SIG-M5 (cell line): ENCODE measurements at places on chromosomes 1 and 21.

DNA sequence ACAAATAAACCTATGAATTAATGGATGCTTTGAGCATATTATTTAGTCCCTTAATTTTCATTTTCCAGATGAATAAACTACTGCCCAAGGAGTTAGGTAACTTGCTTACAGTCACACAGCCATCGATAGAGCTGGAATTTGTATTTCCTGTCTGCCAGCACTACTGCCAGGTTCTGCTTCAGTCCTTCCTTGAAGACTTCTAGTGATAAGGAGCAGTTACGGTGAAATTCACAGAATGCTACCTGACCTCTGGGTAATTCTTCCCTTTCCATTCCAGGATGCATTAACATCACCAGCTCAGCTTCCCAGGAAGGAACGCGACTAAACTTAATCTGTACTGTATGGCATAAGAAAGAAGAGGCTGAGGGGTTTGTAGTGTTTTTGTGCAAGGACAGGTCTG lies 11.2 kb downstream of the CD160 start:
- no peak for DNase-seq

GRCh38 chr1:117104986-117105385 lies 16.6 kb downstream of the TRIM45 start:
- no peak for DNase-seq

DNA sequence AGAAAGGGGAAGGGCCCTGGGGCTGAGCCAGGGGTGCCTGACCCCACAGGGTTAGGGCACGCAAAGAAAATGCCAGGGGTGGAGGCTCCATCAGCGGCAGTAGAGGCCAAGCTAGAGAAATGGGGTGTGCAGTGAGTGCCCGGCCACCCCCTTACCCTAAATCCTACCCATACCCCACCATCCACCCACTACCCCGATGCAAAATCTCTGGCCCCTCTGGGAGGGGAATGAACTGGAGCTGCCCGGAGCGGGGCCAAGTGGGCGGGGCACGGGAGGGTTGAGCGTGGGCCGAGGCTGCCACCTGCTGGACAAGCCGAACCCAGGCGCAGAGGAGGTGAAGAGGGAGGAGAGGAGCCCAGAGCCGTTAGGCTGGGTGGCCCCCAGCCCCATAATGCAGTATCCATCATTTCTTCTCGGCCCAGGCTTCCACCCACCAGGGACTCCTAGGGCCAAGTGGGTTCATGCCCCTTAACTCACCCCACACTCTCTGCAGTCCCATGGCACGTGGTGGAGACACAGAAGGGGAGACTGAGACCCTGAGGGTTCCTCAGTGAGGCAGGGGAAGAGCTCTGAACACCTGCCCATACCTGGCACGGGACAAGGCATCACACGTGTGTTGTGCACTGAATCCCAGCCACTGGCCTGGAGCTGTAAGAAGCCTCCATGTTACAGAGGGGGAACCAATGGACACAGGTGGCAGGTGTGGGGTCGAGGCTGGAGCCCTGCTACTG lies 1.4 kb upstream of the C1QC start:
- DNase-seq, result no peak

- no peak for DNase-seq
Observed at GRCh38 chr1:39508857-39509305, 17.4 kb downstream of the BMP8A start.

DNA sequence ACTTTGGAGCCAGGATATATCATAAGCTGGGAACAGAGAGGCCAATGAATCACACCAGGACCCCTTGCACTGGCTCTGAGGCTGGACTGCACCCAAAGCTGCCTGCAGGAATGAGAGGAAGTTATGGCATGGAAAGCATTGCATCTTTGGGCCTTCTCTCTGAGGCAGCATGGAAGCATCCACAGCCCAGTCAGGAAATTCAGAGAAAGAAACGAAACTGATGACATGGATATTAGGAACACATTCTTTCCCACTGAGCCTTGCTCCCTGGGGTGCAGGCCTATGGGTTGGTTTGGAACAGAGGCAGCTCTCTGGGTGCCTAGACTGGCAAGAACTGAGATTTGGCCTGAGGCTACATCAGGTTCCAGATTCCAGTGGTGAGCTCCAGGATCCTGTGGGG lies 98.6 kb downstream of the NGF start:
- no peak for DNase-seq

DNA sequence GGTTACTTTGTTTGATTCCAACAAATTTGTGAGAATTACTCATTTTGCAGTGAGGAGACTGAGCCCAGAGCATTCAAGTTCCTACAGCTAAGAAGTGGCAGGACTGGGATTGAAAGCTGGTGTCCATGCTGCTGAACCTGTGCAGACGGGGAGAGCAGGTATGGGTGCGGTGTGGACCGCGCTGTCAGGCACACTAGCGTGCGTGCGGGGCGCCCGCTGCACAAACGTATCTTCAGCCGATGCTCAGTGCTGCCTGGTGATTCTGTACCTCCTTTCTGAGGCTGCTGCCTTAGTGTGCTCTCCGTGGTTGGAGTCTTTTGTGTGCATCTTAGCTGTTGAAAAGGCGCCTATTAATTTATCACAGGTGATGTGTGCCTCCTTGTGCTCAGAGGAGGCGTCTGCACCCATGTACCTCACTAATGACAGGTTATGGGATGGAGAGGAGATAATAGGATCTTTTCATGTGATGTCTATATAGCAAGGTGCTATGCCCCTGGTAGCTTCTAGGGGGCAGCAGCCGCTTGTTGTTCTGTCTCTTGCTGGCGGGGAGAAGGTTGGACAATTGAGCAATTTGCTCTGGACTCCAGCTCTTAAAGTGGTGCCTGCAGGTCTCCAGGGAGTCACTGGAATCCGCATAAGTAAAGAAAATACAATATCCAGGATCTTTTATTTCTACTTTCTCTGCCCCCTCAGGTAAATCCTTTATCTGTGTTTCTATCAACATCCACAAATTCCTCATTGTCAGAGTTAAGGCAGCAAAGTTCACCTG lies 32.5 kb downstream of the PEX14 start:
- peak; percentile 7 for DNase-seq

DNA sequence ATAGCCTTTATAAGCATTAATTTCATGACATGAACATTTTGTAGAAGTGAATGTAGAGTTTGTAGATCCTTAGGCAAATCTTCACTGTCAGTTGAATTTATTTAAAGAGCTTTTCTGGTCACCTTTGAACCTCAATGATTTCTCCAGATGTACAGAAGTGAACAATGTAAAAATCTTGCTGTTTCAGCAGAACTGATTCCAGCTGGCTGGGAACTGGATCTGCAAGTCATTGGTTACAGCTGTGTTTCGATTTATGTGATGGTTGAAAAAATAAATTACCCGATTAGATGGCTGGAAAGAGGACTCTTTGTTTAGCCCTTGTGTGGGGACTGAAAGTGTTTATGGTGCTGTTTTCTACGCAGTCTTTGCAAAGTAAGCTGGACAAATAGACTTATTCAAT lies 849.8 kb downstream of the USP25 start:
- no peak for DNase-seq

- DNase-seq, result no peak
Observed at GRCh38 chr1:183989078-183989577, 48.4 kb downstream of the COLGALT2 start.

DNA sequence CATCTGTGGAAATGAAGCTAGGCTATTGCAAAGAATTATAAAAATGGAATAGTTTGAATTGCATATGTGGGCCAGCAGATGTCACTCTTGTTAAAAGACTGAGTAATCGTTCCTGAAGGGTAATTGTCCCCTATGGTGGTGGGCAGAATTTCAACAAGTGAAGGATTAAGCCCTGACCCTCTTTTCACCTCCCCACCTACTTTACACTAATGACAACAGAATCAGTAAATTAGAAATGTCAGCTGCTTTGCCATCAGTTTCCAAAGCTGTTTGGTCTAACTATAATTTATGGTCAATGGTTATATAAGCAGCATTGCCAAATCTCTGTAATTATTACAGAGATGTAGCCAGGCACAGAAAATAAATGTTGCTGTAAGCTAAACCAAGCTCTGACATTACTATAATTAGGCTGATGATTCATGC lies 898.6 kb downstream of the AMY1C start:
- DNase-seq, result no peak

DNA sequence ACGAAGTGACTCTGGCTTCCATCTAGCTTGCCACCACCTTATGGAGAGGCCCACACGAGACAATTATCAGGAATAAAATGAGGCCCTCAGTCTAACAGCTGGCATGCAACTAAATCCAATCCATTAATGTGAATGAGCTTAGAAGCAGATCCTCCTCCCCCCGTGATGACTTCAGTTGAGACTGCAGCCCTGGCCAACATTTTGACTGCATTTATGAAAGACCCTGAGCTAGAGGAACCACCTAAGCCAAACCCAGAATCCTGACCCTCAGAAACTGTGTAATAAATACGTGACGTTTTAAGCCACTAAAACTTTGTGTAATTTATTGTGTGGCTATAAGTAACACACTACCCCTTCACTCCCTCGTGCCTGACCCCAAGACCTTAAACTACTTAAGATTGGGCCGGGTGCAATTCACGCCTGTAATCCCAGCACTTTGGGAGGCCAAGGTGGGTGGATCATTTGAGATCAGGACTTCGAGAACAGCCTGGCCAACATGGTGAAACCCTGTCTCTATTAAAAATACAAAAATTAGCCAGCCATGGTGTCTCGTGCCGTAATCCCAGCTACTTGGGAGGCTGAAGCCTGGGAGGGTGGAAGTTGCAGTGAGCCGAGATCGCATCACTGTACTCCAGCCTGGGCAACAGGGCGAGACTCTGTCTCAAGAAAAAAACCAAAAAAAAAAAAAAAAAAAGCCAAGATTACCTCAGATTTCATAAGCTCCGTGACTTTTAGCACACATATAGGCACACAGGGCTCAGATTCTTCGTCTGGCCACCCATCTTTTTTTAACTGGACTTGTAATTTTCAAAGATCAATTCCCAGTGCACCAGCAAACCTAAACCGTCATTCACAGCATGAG lies 72.5 kb downstream of the ENAH start:
- DNase-seq, result no peak

DNA sequence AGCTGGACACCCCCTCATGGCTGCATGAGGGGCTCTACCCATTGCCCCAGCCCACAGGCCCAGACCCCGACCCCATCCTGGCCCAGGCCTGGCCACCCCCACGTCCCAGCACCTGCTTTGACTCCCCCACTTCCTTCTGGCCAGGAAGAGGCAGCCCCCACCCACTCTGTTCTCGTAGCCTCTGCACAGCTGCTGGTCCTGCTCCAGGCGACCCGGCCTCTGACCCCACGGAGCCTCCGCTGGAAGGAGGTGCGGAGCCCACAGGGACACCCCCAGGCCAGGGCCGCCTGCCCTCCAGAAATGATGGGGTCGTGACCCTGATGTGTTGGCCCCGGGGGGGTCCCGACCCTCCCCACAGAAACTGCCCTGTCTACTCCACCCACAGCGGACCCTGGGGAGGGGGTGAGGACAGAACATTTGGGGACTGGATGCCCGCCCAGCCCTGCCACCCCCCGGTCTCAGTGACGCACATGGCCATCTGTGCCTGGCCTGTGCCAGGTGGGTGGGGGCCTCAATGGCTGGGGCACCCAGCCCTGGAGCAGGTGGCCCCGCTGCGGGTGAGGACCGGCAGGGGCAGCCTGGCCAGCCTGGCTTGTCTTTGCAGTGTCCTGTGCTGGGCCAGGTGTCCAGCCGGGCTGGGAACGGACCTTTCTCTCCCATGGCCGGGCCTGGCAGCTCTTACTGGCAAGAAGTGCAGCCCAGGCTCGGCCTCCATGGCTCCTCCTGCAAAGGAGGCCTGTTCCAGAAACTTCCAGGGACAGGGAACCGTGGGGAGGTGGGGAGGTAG lies 78.6 kb downstream of the MORN1 start:
- no peak for DNase-seq

DNA sequence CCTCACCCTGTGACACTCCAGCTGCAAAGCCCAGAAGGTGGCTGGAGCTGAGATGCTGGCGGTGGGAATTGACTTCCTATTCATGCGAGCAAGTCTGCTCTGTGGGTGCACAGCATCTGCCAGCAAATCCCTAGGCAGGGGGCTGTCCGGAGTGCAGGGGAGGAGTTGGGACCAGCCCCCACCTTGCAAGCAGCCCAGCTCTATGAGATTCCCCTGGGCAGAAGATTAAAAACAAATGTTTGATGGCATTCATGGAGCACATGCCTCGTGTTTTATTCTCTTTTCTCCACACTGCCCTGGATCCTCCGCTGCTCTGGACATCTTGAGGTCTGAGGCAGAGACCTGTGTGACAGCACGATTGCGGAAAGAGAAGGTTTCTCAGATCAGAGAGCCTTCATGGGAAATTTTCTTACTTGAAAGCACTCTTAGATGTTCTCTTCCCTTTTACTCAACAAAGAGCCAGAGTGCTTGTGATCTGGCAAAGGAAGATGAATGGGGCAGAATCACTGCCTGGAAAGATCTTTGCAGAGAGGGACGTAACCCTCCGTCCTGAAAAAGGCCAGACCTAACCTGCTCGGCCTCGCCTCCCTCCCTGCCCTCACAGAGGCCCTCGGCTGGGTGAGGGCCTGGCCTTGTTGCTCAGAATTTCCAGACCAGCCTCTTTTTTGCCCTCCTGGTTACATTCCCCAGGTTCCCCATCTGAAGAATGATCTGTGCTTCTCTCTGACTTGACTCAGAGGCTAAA lies 597.1 kb downstream of the KIF26B start:
- no peak for DNase-seq

GRCh38 chr1:184388319-184388889 lies 1.6 kb downstream of the C1orf21 start:
- no peak for DNase-seq

DNA sequence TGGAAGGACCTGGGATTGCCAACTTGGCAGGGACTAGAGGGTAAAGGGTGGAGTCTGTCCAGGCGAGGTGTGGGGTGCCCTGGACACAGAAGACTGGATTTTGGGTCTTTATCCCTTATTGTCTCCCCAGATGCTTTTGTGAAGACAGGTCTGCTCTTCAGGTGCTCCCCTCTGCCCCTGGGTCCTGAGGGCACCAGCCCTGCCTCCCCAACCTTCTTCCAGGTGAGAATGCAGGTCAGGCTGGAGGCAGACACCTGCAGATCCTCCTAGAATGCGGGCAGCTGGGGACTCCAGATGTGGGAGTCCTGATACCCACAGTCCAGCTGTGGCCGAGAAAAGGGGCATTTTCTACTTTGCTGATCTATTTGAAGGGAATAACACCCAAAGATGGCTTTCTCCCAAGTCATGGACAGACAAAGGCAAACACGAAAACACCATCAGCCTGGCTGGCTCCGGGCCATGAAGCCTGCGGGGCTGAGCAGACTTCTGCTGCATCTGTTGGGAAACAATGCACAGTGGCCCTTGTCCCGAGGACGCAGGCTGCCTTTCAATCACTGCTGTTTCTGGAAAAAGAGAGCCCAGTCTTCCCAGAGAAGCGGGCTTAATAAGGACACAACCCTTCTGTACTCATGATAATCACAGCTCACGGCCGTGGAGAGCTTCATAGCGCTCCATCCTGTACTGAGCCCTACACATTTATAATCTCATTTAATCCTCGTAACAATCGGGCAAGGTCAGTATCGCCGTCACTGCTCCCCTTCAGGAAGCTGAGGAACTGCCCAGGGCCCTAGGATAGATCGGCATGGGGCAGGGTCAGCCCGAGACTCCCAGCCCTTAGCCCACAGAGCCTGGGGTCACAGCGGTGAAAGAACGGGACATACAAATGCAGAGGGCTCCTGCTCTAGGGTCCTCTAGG lies 62.0 kb upstream of the ABCG1 start:
- DNase-seq, result no peak
